ENCODE measurements at places on chromosomes 5 and 9. TPM values are rescaled to one million over a fixed set of nuclear protein-coding genes. Genes with fewer than 3 reads are reported as not detected.

GRCh38 chr5:159316519-159317383, 13.5 kb downstream of the IL12B start:
- DNase-seq, result no peak

GRCh38 chr9:71886015-71886414, 25.0 kb downstream of the ABHD17B start:
- DNase-seq, result no peak

- no peak for DNase-seq
These were observed 61.0 kb downstream of the LPAR1 start for GRCh38 chr9:110977259-110977709.

DNA sequence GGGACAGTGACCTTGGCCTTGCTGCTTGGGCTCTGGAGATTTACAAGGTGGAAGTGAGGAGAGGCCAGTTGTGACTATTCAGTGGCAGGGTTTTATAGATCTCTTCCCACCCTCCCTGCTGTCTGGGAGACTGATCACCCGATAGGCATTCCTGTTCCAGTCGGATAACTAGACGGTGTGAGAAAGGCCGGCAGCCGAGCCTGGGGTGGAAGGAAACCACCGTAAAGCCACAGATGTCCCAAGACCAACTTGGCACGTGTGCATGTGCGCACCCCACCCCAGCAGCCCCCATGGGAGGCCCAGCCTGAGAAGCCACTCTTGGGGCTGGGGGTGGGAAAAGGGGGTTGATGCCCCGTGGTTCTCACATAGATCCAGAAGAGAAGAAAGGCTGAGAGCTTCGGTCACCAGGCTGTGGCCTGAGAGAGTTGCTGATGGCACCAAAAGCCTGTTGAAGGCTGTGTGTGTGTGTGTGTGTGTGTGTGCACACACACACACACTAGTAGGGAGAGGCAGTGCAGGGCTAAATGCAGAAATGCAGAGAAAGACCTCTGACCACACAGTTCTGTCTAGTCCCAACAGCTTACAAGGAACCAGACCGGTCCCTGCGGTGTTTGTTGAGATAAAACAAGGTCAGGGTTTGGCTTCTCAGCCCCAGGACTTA, 225.8 kb downstream of the FANCC start:
- DNase-seq, result peak; percentile 86

DNA sequence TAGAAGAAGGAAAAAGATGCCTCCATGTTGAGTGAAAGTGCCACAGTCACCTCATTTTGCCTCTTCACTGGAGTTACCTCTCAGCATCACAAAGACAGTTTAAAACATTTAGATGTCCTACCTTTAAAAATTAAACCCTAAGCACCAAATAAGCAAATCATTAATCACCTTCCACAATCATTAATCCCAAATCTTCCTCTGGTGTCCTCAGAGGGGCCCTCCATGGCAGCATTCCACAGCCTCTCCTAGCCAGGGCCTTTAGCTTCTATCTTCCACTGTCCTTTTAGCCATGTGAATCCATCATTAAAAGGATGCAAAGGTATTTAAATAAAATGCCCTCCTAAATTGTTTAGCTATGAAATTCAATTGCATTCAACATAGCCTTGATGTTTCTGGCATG, 310.8 kb downstream of the PDE4D start:
- DNase-seq, result no peak

DNA sequence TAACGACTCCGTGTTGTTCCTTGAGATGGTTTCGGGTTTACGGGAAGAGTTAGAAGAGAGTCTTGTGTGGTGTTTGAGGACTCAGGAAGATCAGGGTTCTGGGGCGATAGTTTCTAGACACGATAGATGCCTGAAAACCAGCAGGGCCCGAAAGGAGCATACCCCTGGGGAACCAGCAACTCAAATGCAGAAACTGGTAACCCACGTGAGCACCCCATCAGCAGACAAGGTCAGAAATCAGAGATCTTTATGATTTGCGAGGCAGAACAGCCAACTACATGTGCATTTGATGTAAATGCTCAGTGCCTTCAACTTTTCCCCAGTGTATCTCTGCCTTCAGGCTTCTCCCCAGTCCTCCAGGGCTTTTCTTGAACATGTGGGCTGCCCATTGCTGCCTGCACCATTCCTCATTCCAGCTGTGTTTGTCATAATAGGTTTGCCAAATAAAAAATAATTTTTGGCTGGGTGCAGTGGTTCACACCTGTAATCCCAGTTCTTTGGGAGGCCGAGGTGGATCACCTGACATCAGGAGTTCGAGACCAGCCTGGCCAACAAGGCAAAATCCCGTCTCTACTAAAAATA, 75.1 kb downstream of the BASP1 start:
- DNase-seq, result no peak

DNA sequence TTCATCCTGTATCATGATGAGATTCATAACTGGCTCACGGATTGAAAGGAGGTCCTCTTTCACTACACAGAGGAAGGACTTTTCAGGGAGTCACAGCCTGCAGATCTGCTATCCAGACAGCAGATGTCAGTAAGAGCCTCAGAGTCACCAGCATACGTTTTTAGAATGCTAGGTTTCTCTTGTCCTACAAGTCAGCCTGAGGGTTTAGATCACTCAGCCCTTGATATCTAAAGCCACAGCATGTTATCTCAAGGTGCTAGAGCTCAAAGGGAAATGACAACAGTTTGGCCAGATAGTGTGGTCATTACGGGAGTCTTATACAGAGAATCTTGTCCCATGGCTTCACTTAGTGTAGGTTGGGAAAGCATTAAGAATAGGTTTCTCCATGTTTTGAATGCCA, 30.9 kb upstream of the SLC46A2 start:
- no peak for DNase-seq

DNA sequence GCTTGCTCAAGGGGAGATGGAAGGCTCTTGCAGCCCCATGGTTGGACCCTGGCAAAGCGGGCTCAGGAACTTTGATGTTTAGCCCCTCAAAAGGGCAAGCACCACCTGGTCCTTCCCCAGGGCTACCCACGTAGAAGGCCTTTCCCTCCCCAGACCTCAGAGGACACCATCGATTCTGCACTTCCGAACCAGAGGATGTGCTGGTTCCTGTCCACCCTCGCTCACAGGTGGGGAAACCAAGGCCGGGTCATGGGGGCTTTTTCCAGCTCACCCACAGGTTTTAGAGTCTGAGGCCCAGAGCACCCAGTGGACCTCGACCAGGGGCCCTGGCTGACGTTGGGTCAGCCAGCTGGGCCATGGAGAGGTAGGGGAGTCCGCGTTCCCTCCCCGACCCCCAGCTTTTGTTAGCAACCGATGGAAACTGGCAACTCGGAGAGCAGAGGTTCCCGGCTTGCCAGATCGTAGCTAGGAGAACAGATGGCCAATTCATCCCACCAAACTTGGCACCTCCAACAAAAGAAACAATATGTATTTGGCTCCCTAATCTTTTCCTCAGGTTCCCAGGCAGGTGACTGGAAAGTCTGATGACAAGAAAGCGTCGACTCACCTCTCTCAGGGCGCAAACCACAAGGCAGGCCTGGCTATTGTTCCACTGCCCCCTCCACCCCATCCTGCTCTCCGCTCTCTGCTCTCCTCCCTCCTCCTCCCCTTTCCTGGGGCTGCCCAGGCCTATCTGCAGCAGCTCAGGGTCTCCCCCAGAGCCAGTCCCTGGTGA, 167.6 kb upstream of the SMIM23 start:
- no peak for DNase-seq

The PRR16 gene
- 1.0 TPM for total RNA-seq

The KLF4 gene
- total RNA-seq, result 38.7 TPM

GRCh38 chr5:19739671-19740070, 248.3 kb downstream of the CDH18 start:
- DNase-seq, result no peak

DNA sequence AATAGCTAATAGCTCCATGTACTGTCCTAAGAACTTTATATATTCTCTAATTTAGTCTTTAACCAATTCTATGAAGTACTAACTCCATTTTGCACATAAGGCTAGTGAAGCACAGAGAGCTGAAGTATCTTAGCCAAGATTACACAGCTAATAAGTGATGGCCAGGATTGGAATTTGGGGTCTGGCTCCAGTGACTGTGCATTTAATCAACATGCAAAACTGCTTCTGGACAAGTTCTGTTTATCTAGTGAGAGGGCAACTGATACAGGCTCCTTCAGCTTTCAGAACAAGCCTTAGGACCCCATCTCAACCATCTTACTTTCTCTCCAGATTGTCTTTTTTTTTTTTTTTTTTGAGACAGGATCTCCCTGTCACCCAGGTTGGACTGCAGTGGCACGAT, 21.3 kb downstream of the SLC25A25 start:
- DNase-seq, result no peak

DNA sequence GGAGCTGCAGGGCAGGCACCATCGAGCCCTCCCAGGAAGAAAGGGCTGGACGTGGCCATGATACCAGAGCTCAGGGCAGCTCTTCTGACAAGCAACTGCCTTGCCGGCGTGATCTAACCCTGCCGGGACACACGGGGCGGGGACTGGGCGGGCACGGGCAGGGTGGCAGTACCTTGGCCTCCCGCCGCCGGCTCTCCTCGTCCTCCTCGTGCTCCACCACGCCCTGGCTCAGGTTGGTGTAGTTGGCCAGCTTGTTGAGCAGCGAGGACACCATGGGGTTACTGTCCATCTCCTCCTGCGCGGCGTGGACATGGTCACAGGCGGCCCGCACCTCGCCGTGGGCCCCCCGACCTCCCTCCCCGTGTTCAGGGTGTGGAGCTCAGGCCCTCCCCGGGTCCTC, 18.5 kb downstream of the SLC12A7 start:
- no peak for DNase-seq

DNA sequence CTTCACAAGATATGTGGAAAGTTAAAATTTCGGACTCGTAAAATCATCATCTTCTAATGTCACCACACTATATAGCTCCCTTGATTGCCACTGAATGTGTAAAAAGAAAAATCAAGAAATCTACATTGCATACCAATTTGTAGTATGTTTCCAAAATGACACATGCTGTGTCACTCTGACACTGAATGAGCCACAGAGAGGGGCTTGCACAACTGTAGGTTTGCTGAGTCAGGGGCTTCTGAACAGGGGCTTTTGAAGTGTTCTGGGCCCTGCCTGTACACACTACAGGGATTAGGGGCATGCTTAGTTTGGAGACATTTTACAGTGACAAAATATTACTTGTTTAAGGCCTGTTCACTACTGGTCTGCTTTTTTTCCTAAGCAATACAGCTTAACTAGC, 234.4 kb upstream of the GRAMD2B start:
- DNase-seq, result no peak

DNA sequence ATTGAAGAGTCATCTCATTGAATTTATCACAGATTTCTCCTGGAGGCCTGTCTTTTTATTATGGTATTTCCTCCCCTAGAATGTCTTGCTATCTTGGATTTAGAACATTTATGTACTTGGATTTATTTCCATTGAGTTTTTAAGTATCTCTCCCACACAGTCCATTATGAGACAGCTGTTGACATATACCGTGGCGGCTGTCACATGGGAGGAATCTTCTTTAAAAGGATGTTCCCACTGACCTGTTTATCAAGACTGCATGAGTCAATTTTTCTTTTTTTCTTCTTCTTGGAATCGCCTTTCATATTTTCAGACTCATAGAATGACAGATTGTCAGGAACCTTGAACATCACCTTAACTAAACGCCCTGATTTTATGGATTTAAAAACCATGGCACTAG, 2.9 kb upstream of the CAVIN4 start:
- DNase-seq, result no peak

The GARIN3 gene
- not detected for total RNA-seq

The RANBP17 gene
- 7.1 TPM for total RNA-seq

DNA sequence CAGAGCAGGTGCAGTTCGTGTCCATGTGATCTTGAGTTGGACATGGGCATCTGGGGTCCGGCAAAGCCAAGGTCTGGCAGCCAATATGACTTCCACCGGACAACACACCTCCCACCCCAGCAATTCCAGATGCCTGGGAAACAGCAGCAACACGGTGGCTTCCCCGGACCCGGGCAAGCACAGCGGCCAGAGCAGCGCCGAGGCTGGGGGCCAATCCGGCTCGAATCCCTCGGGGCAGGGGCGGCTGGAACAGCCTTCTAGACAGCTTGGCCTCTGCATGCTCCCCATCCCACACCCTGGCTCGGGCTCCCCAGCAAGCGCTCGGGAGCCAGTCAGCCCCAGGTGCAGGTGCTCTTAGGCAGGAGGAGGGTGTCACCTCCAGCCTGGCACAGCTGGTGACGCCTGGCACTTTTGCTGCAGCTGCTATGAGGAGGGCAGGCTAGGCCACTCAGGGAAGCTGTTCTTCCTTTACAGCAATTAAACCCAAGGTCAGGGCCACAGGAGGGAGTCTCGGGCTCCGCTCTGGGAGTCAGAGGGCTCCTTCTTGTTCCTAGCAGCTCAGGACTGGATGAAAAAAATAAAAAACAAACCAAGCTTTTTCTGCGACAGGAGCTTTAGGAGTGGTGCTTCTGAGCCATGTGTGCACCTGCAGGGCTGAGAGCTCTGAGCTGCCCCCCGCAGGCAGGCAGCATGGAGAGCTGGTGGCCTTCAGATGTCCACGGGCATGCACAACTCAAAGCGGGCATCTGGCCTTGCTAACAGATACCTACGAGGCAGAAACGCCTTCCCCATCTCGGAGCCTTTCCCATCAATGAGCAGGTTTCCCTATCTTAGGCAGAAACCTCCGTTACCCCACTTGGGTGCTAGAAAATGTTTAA, 28.2 kb downstream of the DBH start:
- no peak for DNase-seq

The SLC2A6 gene
- total RNA-seq, result 51.8 TPM

DNA sequence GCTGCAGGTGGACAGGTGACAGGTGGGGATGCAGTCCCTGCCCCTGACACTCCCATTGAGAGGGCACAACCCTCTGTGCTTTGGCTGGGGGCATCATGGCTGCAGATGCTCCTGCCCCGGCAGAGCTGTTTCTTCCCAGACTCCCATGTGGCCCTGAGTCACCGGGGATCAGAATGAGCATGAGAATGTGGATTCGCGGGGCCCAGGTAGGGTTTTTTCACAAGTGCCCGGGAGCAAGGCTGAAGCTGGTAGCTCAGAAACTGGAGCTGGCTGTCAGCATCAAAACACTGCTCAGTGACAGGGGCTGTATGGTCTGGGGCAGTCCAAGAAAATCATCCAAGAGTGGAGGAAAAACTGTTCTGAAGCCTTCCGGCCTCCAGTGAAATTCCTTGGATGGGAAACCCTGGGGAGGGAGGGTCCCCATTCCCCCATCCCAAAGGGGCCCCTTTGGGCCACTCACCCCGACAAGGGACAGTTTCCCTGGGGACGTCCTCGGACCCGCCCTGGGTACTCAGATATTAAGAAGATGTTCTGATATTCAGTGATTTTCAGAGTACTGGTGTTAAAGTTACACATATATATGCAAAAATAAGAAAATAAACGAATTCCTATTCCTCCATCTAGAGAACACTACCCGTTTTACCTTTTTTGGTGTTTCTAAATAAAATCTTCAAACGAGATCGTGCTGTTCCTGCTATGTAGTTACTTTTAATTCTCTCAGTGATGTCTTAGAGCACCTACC, 120.1 kb upstream of the LPCAT1 start:
- no peak for DNase-seq

GRCh38 chr5:39506211-39506610, 81.4 kb upstream of the DAB2 start:
- no peak for DNase-seq
